CD4-positive, alpha-beta T cell treated with Interleukin-10 for 1 hour (primary cell): ENCODE measurements at places on chromosomes 16 and 17.

DNA sequence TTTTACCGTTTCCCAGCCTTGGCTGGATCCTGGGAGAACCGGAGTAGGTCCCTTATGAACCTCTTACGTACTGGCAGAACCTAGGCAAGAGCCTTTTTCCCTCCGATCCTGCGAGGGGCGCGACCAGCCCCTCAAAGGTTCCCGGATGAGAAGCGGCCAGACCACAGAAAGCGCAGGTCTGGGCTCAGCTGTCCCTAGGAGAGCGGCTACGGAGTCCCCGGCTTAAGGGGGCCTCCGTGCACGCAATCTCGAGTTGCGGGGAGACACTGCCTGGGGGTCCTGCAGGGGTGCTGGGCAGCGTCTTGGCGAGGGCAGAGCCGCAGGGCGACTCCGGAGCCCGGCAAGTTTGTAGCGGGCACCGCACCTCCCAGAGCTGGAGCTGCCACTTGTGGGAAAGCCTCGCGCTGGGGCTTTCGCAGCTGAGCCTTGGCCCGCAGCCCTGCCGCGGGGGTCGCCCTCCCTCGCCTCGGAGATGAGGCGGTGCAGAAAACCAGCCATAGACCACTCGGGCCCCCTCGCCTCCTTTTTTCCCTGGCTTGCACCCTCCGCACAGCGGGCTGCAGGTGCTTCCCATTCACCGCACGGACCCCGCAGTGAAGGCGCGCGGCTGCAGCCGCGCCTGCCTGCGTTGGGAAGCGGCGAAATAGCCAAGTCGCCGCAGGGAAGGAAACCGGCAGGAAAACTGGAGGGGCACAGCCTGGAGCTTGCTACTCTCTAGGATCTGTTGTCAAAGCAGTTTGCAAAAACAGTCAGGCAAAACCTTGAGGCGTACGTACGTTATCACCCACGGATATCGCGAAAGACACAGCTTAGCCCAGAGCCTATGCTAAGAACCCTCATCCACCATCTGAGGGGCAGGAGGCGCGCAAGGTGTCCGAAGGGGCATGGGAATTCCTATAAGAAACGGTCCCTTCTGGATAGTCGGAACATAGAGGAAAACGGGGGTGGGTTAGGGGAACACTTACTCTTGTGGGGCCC lies 834 bp downstream of the CDH8 start:
- no peak for DNase-seq

DNA sequence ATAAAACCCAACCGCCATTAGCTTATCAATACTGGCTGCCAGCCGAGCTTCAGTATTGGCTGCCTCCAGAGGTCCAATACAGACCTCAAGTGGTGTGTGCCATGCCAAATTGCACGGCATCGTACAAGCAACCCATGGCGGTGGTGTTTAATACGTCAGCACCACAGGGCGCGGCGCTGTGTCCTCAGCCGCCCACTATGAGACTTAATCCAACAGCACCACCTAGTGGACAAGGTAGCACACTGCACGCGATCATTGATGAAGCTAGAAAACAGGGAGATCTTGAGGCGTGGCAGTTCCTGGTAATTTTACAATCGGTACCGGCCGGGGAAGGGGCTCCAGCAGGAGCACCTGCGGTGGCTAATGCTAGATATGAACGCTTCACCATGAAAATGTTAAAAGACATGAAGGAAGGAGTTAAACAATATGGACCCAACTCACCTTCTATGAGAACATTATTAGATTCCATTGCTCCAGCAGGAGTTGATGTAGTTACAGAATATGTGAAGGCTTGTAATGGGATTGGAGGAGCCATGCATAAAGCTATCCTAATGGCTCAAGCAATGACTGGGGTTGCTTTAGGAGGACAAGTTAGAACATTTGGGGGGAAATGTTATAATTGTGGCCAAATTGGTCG lies 15.4 kb downstream of the FLYWCH1 start:
- peak; percentile 91 for DNase-seq

DNA sequence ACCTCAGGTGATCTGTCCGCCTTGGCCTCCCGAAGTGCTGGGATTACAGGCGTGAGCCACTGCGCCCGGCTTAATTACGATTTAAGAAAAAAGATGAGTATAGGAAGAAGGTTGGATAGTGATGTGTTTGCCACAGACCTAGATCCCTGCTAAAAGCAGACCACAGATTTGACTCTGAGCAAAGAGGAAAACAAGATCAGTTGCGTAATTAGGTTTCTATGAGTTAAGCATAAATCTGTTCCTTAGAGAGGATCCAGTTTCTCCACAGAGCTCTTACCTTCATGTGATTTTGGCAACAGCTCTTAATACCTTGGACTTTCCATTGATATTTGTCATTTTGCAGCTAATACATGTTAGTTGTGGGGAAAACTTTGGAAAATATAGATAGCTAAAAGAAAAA lies 31.1 kb downstream of the CDH1 start:
- no peak for DNase-seq

GRCh38 chr17:35023538-35023937 lies 40.0 kb downstream of the RFFL start:
- DNase-seq: no peak

GRCh38 chr16:87253536-87253935 lies 63.7 kb downstream of the C16orf95 start:
- DNase-seq: no peak
